Thymus (tissue), 14 donors: ENCODE measurements at places on chromosomes 4 and X.

GRCh38 chrX:153445106-153445855 is 575 bp downstream of the TREX2 start:
- DNase-seq, result no peak

DNA sequence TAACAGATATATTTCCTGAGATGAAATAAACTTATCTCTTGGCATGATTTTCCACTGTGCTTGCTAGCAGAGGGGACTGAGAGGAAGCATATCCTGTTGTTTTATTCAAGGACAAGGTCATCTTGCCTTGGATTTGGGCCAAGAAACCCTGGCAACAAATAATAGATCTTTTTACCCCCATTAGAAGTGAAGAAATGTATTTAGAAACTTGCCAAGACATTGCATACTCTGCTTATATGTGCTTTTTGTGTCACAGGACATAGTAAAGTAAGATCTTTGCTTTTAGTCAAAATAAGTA is 170.2 kb downstream of the RAPGEF2 start:
- no peak for DNase-seq

GRCh38 chr4:184731056-184731455 is 2.8 kb downstream of the CENPU start:
- no peak for DNase-seq

GRCh38 chr4:99157478-99157935 is 13.4 kb upstream of the ADH4 start:
- no peak for DNase-seq

DNA sequence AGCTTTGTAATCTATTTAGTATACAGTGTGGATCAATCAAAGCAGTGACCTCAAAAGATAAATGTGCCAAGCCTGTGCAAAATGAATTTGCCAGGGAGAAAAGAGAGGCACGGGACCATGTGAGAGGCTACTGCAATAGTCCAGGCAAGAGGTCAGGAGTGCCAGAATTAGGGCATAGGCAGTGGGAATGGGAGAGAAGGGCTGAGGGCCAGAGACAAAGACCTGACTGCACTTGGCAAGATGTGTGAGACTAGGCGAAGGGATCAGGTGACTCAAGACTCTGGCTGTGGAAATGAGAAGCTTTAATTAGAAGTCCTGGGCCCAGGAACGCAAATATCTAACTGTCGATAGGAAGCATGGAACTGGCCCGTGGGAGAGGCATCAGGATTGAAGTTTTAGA is 168.1 kb downstream of the DHX15 start:
- no peak for DNase-seq

GRCh38 chr4:15398001-15398400 is 29.8 kb upstream of the C1QTNF7 start:
- DNase-seq, result no peak

GRCh38 chr4:78207951-78208350 is 150.8 kb downstream of the FRAS1 start:
- DNase-seq, result no peak

DNA sequence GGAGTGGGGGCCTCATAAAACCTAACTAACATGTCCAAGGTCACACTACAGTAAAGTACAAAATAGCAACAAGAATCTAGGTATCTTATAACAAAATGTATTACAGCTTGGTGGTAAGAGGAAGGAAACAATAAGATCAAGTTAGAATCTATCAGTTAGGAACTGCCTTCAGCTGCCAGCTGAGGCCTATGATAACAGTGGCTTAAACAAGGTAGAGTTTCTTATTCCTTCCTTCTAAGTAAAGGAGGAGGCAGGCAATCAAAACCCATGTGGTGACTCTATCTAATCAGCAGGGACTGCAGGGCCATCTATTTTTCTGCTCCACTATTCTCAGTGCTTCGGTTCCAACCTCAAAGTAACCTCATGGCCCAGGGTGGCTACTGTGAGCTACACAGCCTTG is 10.9 kb downstream of the SH3D19 start:
- no peak for DNase-seq

- DNase-seq, result no peak
Observed at GRCh38 chrX:97766501-97767095, 882.9 kb downstream of the RPA4 start.

DNA sequence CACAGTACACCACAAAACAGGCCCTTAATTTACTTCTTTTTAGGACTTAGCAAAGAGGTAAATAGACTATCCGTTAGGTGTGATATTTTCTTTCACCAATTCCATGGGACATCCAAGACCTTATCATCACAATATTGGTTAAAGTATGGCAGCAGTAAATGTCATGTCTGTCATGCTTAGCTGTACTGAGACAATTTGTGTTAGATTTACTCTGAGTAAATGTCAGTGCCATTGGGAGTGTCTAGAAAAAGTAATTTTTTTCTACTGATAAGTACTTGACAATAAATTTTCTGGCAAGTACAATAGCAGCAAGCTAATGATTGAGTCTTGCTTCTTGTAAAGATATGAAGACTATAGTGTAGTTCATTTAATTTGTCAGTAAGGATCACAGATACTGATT is 756.1 kb downstream of the FAM133A start:
- DNase-seq, result no peak

GRCh38 chr4:35541146-35541887 is 703.0 kb downstream of the ARAP2 start:
- DNase-seq, result no peak

DNA sequence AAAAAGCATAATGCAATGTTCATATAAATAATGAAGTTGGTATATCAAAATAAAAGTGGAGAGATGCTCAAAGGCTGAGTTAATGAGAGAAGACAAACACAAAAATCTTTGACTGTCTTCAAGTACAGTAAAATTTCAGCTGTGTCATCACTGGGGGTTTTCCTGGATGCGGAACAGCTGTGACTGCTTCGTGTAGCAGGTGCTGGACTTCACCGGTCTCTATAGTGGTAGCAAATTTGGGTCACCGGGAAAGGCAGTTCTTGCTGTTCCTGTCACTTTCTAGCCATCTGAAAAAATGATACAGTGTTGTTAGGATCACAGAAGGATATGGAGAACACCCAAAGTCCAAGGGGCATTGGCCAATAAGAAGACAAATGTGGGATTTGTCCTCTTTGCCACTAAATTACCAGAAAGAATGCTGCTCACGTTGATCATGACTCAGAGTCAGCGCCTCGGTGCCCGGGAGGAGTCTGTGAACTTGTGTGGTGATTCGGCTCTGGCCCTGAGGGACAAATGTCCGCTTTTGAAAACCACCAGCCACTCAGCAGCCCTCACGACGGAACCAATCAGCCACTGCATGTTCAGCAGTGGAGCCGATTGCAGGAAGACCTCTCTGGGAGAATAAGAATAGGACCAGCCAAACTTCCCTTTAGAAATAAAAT is 230.1 kb upstream of the FAT1 start:
- DNase-seq, result no peak

- DNase-seq, result no peak
Observed at GRCh38 chr4:6150046-6150735, 50.2 kb downstream of the JAKMIP1 start.

DNA sequence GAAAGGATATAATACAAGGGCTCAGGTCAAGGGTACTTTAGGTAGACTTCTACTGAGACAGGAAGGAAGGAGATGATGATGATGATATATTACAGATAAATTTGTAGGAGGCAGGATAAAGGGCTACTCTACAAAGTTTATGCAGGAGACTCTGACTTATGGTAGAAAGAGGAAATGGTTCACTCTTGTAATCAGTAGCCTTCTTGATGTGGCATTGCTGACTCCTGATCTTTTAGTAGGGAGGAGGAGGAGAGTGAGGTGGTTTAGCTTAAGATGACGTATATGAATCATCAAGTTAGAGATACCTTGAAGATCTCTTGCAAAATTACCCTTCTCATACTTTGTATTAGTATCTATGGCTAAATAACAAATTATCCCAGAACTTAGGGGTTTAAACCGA is 4.7 kb downstream of the BLTP1 start:
- DNase-seq, result no peak

- no peak for DNase-seq
Observed at GRCh38 chr4:25795566-25796454, 67.0 kb downstream of the SEL1L3 start.

- DNase-seq, result no peak
Observed at GRCh38 chr4:22047793-22048192, 99.2 kb upstream of the KCNIP4 start.

GRCh38 chrX:95071052-95071451 is 1397.0 kb downstream of the FAM133A start:
- no peak for DNase-seq

- no peak for DNase-seq
Observed at GRCh38 chr4:17771284-17771908, 10.0 kb downstream of the FAM184B start.
